Thyroid gland (tissue), 4 donors: ENCODE measurements at places on chromosomes 16 and 17. TPM values are rescaled to one million over a fixed set of nuclear protein-coding genes. Genes with fewer than 3 reads are reported as not detected.

GRCh38 chr17:32161506-32162365, 19.4 kb downstream of the RHOT1 start:
- H3K4me1 ChIP-seq: peaks cover 15% of the 10 kb centered on the region
- H3K36me3 ChIP-seq: peaks cover 8% of the 10 kb centered on the region
- no peaks in the 10 kb centered on the region for H3K27me3 ChIP-seq
- no peak overlapping the region for H3K4me3 ChIP-seq

The SLC6A4 gene
- 0.11 TPM for total RNA-seq

The MMP2 gene
- 222 TPM for total RNA-seq

DNA sequence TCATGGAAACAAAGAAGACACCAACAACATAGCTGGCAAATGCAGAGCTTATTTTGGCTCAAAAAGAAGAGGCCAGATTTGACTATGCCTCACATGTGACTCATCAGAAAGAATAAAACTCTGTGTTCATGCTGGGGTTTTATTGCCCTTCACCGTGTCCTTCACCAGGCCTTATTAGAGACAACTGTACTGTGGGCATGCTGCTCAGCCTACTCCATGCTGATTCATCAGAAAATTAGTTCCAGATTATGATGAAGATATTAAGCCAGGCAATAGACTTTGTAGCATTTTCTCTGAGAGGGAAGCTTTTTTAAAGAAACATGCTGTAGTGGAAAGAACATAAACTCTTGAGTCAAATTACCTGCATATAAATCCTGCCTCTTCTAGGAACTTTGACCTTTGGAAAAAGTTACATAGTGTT, 89.8 kb downstream of the CYB561 start:
- H3K4me1 ChIP-seq: no peaks in the 10 kb centered on the region
- H3K36me3 ChIP-seq: no peaks in the 10 kb centered on the region
- no peak overlapping the region for H3K4me3 ChIP-seq
- DNase-seq: no peak

The TNFSF13 gene
- 20.6 TPM for total RNA-seq

The PSKH1 gene
- 35.7 TPM for total RNA-seq

DNA sequence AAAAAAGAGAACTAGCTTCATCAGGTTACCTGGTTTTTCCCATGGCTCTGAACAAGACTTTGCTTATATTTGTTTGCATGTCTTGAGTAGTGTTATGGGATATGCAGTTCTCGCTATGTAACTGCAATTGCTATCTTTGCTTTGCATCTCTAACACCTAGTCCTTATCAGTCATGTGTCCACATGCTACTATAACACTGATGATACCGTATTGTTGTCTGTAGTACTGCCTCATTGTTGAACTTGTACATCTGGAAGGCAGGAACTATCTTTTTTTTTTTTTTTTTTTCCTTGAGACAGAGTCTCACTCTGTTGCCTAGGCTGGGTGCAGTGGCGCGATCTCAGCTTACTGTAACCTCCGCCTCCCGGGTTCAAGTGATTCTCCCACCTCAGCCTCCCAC, 2.5 kb downstream of the PSME3 start:
- H3K4me3 ChIP-seq: no peak overlapping the region
- H3K36me3 ChIP-seq: peaks cover 43% of the 10 kb centered on the region
- no peak for DNase-seq
- peaks cover 13% of the 10 kb centered on the region for H3K4me1 ChIP-seq
- H3K27ac ChIP-seq: no peak overlapping the region
- no peaks in the 10 kb centered on the region for H3K27me3 ChIP-seq

- H3K27me3 ChIP-seq: no peaks in the 10 kb centered on the region
- H3K4me3 ChIP-seq: no peak overlapping the region
- peaks cover 20% of the 10 kb centered on the region for H3K4me1 ChIP-seq
- peak; percentile 84 for DNase-seq
- H3K36me3 ChIP-seq: no peaks in the 10 kb centered on the region
- H3K27ac ChIP-seq: peak overlapping the region; percentile 86
Measured at GRCh38 chr17:78366109-78366848, 6.4 kb upstream of the SOCS3 start.

- peak; percentile 48 for DNase-seq
- H3K4me3 ChIP-seq: no peak overlapping the region
- H3K27ac ChIP-seq: no peak overlapping the region
Measured at GRCh38 chr16:79656553-79657115, 56.1 kb upstream of the MAF start.

DNA sequence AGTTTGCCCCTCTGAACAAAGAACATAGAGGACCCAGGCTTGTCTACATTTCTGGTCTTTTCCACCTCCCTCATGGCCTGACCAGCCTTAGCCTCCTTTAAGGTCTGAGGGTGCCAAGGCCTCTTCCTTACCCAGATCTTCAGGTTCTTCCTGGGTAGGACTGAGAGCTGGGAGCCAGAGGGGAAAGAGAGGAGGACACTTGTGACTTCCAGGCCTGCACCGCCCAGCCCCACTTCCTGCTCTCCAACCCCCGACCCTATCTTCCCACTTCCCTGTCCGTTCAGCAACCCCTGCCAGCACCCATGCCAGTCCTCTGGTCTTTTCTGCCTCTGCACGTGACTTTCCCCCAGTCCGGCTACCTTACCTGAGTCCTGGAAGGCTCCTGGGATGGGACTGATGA, 534 bp downstream of the PRSS36 start:
- H3K27me3 ChIP-seq: no peaks in the 10 kb centered on the region
- DNase-seq: no peak
- no peak overlapping the region for H3K4me3 ChIP-seq
- no peaks in the 10 kb centered on the region for H3K36me3 ChIP-seq
- H3K4me1 ChIP-seq: peaks cover 4% of the 10 kb centered on the region

The ERCC4 gene
- total RNA-seq: 13.2 TPM

- H3K27ac ChIP-seq: peak overlapping the region; percentile 80
- H3K4me1 ChIP-seq: peaks cover 41% of the 10 kb centered on the region
- H3K4me3 ChIP-seq: no peak overlapping the region
- no peaks in the 10 kb centered on the region for H3K36me3 ChIP-seq
- H3K27me3 ChIP-seq: no peaks in the 10 kb centered on the region
- DNase-seq: peak; percentile 43
Measured at GRCh38 chr16:19380328-19380727, 37.4 kb upstream of the TMC5 start.

DNA sequence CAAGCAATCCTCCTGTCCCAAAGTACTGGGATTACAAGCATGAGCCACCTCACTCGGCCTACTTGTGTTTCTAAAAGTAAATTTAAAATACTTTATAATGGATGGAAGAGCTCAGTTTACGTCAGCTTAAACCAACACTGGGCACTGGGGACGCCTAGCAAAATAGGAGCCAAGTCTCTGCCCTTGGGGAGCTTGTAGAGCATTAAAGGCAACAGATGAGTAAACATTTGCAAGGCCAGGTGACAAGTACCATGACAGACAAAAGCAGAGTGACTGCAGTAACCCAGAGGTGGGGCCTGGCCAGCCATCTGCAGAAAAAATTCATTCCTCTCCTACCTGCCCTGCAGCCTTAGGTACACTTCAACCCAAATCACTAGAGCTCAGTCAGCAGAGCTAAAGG, 12.1 kb upstream of the NLK start:
- peak; percentile 87 for DNase-seq
- H3K27ac ChIP-seq: peak overlapping the region; percentile 85
- H3K27me3 ChIP-seq: no peaks in the 10 kb centered on the region
- H3K4me3 ChIP-seq: no peak overlapping the region

DNA sequence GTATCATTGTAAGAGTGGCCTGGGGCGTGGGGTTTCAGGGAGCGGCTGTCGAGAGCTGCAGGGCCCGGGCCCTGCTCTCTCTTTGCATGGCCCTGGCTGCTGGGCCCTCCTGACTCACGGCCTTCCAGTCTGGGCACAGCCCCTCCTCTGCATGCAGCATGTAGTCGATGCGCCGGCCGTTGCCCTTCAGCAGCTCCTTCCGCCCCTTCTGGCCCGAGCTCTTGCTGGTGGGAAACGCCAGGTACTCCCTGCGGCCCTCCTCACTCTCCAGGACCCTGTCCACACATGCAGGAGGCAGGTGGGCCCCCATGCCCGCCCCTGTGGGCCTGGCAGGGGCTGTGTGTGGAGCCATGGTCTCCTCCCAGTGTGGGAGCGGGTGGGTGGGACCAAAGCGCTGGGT, 50.7 kb downstream of the PRMT7 start:
- H3K27ac ChIP-seq: no peak overlapping the region
- H3K4me1 ChIP-seq: peaks cover 12% of the 10 kb centered on the region
- no peaks in the 10 kb centered on the region for H3K27me3 ChIP-seq
- DNase-seq: no peak
- no peak overlapping the region for H3K4me3 ChIP-seq

The PERCC1 gene
- total RNA-seq: not detected

The CDH15 gene
- not detected for total RNA-seq

The KIAA0753 gene
- 21.8 TPM for total RNA-seq

DNA sequence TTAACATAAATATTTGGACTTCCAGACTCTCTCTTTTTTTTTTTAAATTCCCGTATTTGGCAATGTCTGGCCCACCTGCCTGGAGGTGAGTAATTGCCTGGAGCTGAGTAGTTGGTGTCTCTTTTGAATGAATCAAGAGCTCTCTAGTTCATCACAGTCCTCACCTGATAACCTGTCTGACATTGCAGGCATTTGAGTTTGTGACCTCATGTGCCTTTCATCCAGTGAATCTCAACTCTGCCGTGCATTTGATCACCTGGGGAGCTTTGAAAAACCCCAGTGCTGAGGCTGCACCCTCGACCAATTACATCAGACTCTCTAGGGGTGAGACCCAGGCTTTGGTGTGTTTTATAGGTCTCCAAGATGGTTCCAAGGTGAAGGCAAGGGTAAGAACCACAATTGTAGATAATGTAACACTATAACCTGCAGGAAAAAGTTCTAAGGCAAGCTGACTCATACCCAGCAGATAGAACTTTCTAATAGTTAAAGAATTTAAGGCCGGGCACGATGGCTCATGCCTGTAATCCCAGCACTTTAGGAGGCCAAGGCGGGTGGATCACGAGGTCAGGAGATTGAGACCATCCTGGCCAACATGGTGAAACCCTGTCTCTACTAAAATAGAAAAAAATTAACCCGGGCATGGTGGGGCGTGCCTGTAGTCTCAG, 24.5 kb upstream of the HS3ST2 start:
- H3K27ac ChIP-seq: no peak overlapping the region
- no peaks in the 10 kb centered on the region for H3K36me3 ChIP-seq
- no peaks in the 10 kb centered on the region for H3K27me3 ChIP-seq
- H3K4me3 ChIP-seq: no peak overlapping the region
- DNase-seq: no peak

GRCh38 chr17:41687828-41688640, 651 bp upstream of the EIF1 start:
- H3K27me3 ChIP-seq: no peaks in the 10 kb centered on the region
- peak; percentile 81 for DNase-seq

GRCh38 chr17:69702078-69702477, 287.6 kb downstream of the MAP2K6 start:
- no peak overlapping the region for H3K4me3 ChIP-seq
- no peaks in the 10 kb centered on the region for H3K27me3 ChIP-seq
- no peak for DNase-seq

The STXBP4 gene
- total RNA-seq: 50.9 TPM

GRCh38 chr17:31559584-31560501, 168.4 kb downstream of the RAB11FIP4 start:
- peak; percentile 35 for DNase-seq
- no peaks in the 10 kb centered on the region for H3K27me3 ChIP-seq
- peaks cover 24% of the 10 kb centered on the region for H3K4me1 ChIP-seq
- no peaks in the 10 kb centered on the region for H3K36me3 ChIP-seq

DNA sequence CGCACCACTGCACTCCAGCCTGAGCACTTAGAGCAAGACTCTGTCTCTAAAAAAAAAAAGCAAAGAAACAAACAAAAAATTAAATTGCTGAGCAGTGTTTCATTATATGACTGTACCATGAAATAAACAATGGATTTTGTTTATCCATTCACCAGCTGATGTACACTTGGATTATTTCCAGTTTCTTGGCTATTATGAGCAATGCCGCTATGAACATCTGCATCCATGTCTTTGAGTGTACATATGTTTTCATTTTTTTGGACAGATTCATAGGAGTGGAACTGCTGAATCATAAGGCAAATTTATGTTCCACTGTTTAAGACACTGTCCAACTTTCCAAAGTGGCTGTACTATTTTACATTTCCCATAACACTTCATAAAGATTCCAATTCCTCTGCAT, 8.0 kb downstream of the RNF157 start:
- H3K4me1 ChIP-seq: no peaks in the 10 kb centered on the region
- no peak overlapping the region for H3K4me3 ChIP-seq
- H3K27me3 ChIP-seq: no peaks in the 10 kb centered on the region
- no peaks in the 10 kb centered on the region for H3K36me3 ChIP-seq

- H3K27me3 ChIP-seq: no peaks in the 10 kb centered on the region
- H3K4me3 ChIP-seq: no peak overlapping the region
- H3K4me1 ChIP-seq: peaks cover 26% of the 10 kb centered on the region
- no peak overlapping the region for H3K27ac ChIP-seq
- DNase-seq: no peak
Measured at GRCh38 chr17:79922116-79922601, 82.9 kb upstream of the CBX4 start.

DNA sequence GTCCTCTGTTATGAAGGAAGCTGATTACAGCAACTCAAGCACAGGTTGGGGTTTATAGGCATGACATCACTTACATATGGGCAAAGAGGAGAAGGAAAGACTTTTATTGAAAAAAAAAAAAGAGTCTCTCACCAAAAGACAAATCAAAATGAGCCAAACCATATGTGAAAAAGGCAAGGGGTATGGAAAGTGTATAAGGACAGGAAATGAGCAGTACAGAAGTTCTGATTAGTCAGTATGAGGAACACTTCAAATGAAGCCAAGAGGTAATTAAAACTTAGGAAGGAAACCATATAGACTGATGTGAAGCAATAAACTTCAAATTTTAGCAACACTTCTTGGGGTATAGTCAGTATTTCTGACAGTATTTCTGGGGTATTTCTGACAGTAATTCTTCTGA, 1372.6 kb downstream of the CDH11 start:
- no peaks in the 10 kb centered on the region for H3K4me1 ChIP-seq
- H3K27ac ChIP-seq: no peak overlapping the region
- no peak overlapping the region for H3K4me3 ChIP-seq
- DNase-seq: no peak
- H3K27me3 ChIP-seq: no peaks in the 10 kb centered on the region

DNA sequence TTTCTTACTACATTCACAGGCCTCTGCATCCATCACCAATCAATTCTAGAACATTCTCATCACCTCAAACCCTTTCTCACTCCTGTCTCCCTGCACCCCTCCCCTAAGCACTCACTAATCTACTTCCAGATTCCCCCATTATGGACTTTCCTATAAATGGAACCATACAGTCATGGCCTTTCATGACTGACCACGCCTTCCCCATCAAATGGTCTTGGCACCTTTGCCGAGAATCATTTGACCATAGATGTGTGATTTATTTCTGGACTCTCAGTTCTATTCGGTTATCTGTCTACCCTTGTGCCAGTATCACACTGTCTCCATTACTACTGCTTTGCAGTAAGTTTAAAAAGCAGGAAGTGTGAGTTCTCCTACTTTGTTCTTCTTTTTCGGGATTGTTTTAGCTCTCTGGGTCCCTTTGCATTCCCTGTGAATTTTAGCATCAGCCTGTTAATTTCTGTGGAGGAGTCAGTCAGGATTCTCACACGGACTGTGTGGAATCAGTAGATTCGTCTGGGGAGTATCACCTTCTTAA, 27.5 kb downstream of the GTF3C1 start:
- no peak for DNase-seq
- H3K27ac ChIP-seq: no peak overlapping the region
- H3K4me3 ChIP-seq: no peak overlapping the region
- no peaks in the 10 kb centered on the region for H3K27me3 ChIP-seq
- peaks cover 9% of the 10 kb centered on the region for H3K4me1 ChIP-seq
- H3K36me3 ChIP-seq: peaks cover 37% of the 10 kb centered on the region

GRCh38 chr17:79670537-79671084, 59.8 kb upstream of the RBFOX3 start:
- no peak overlapping the region for H3K4me3 ChIP-seq
- no peaks in the 10 kb centered on the region for H3K36me3 ChIP-seq
- H3K27me3 ChIP-seq: no peaks in the 10 kb centered on the region
- peaks cover 6% of the 10 kb centered on the region for H3K4me1 ChIP-seq
- DNase-seq: no peak
